ENCODE measurements at places on chromosomes 3 and 15. TPM values are rescaled to one million over a fixed set of nuclear protein-coding genes. Genes with fewer than 3 reads are reported as not detected.
A peak's percentile ranks its signal among the peaks of the same experiment; 100 is the strongest.

- no peak for DNase-seq
Observed at GRCh38 chr15:66411190-66411589, 24.5 kb downstream of the MAP2K1 start.

DNA sequence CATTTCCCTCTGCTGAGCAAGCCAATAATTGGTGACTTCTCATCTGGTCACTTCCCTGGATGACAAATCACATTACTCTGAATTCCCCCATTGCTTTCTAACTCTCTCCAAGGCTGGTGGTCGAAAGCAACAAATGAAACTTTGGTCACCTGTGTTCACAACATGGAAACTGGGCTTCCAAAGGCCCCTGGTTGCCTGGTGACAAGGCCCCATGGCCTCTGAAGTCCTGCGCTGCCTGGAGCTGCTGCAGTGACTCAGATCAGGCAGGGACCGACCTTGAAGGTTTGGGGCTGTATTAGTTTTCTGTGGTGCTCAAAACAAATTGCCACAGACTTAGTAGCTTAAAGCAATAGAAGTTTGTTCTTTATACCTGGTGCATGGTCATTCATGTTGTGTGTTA lies 345.3 kb downstream of the WDR72 start:
- no peak for DNase-seq

DNA sequence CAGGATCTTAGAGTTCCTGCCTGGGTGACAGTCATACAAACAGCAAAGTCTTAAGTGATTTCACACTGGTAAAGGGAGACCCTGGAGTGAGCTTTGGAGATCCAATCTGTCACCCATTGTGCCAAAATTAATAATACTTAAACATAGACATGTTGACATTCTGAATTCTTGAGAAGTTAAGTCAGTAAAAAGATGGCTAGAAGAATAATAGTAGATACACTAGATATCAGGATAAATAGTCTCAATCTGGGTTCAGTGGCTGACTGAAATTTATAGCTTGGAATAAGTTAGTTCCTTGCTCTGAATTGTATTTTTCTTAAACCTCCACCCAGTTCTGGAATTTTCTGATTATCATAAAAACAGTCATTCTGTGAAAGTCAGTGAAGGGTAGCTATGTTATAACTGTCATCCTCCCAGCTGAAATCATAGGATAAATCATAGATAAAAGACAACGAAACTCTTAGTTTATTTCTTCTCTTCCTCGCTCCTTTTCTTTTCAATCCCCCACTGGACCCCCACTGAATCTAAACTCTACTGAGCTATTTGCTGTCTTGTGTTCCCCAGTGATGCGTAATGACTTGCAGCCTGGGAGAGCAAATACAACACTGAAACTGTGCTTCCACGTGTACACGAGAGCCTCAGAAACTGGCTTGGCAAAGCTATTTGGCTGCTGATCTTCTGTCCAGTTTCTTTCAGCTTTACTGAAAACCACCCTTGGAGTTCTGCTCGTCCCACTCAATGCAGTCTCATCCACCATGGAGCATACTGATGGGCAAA lies 175.4 kb upstream of the TP63 start:
- no peak for DNase-seq

The RPL15 gene
- total RNA-seq: 1,759 TPM

The RAB27A gene
- total RNA-seq: 15.8 TPM

- DNase-seq: no peak
Observed at GRCh38 chr3:61315871-61316270, 64.6 kb upstream of the FHIT start.

DNA sequence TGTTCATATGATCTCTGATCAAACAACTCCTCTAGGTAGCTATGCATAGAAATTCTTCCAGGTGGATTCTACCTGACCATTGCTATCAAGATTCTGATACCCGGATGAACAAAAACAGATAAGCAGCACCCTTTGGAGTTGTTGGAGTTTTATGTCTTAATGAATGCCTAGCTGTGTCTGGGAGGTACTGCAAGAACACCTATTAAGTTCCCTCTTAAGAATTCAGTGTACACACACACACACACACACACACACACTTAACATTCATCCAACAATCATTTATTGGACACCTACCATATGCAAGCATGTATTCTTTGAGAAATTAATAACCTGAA lies 58.1 kb upstream of the FNDC3B start:
- no peak for DNase-seq

- DNase-seq: peak; percentile 84
Observed at GRCh38 chr15:68464448-68465090, 32.6 kb upstream of the ITGA11 start.

- no peak for DNase-seq
Observed at GRCh38 chr3:169297214-169297613, 366.3 kb downstream of the MECOM start.

GRCh38 chr3:187945374-187945773 lies 200.1 kb upstream of the BCL6 start:
- DNase-seq: no peak

- no peak for DNase-seq
Observed at GRCh38 chr3:31906182-31906581, 74.9 kb downstream of the OSBPL10 start.

The ZBTB47 gene
- total RNA-seq: 79.7 TPM

DNA sequence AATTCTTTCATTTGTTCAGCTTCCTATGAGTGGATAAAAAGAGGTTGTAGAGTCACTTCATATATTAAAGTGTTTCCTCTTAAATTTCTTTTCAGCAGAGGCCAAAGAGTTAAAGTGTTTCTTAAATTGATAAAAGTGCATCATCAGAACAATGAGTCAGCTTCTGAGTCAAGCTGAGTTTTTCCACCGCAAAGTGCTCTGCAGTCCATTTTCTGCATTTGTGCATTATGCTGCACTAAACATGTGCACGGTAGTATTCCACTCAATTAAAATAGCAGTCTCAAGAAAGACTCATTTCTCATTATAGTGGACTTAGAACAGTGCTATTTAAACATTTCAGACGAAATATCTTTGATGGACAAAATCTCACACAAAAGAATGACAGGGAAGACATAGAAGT lies 152.0 kb downstream of the ZBBX start:
- DNase-seq: no peak

DNA sequence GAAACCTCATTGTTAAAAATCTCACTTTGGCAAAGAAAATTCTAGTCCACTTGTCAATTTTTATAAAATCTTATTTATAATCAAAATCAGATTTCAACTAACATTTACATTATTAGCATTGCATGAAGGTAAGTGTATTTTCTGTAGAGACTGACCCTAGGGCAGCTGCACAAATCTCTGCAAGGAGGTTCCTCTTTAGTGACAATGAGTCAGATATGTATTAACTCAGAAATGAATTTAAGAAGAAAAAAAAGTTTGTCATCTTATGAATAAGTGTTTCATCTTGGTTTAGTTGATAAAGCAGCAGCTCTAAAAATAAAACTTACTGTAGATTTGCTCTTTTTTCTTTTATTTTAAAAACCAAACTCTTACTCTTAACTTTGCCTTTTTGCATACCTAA lies 9.0 kb upstream of the GNB4 start:
- no peak for DNase-seq

DNA sequence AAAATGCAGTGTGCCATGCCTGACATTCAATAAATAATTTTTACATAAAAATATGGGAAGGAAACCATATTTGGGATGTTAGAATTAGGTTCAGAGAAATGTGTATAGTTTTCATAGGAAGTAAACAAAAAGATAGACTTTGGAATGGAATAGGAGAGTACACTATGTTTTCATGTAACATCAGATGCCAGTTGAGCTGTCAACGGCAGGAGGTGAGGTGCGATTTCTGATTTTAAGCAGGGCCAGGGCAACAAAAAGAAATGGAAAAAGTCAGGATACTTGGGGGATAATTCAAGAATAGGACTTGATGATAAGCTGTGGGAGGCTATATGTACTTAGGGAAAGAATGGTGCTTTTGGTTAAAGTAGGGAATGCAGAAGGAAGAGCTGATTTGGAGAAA lies 639.5 kb downstream of the OTOL1 start:
- DNase-seq: no peak

The MAN2A2 gene
- 80.9 TPM for total RNA-seq

DNA sequence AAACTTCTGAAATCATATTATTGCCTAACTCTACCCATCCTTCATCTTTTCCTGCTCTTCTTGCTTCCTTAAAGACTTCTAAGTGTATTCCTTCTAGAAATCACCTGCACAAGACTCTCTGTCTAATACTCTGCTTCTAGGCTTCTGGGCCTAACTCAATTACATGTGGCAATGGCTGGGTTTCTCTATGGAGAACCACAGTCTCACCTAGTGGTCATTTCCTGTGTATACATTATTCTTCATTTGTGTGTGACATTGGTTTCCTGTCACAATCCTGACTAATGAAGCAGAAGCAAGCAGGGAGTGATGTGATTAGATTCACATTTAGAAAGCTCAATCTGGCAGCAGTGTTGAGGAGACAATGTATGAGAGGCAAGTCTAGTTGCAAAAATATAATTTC lies 16.9 kb upstream of the CLDN1 start:
- no peak for DNase-seq

GRCh38 chr3:52452570-52453221 lies 1.1 kb downstream of the TNNC1 start:
- DNase-seq: no peak

DNA sequence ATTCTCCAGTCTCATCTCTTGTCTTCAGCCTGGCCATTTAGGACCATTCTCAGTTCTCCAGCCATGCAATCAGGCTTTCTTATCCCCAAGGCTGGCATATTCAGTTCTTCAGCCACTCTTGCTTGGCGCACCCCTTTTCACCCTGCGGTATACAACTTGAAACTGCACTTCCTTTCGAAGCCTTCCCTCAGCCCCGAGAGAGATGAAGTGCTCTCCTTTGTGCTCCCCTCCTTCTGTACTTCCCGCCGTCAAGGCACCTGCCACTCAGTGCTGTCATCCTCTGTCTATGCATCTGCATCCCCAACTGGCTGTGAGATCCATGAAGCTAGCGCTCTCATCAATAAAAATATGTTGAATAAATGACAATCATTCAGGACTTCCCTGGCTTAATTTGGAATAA lies 45.7 kb downstream of the MORC1 start:
- DNase-seq: no peak

GRCh38 chr15:89127054-89127702 lies 38.9 kb downstream of the ABHD2 start:
- no peak for DNase-seq

The SYNPR gene
- total RNA-seq: not detected

The LRIG1 gene
- 130 TPM for total RNA-seq

The SOX2 gene
- 3.1 TPM for total RNA-seq

GRCh38 chr15:90871716-90872485 lies 3.5 kb downstream of the FURIN start:
- no peak for DNase-seq

DNA sequence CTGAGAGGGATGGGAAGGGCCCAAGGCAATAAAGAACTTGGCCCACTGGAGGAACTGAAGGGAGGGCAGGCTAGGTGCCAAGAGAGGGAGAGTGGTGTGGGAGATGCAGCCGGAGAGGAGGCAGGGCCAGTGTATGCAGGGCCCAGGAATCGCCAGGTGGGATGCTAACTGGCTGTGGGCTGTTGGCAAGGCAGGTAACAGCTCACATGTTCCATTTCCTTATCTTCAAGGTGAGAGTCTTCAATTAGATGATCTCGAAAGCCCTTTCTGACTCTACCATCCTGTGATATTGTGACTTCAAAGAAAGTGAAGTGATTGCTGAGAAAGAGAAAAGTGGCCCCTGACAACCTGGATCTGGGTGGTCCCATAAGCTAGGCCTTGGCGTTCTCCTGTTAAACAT lies 49.0 kb downstream of the CASR start:
- DNase-seq: no peak

The KLHL40 gene
- 0.17 TPM for total RNA-seq

The SCAANT1 gene
- total RNA-seq: not detected

DNA sequence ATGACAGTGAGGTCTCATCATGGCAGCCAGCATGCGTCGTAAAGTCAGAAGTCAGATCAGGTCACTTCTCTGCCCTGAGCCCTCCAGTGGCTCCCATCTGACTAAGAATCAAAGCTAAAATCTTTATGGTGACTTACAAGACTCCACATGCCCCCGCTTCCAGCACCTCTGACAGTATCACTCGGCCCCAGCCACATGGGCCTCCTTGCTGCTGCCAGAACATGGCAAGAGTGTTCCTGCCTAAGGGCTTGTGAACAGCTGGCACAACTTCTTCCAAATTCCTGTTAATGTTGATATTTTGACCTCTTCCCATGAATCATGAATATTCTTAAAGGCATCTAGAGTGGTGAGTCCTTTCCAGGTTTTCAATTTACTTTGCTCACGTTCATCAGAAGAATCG lies 20.5 kb downstream of the POLR2M start:
- DNase-seq: no peak

- DNase-seq: no peak
Observed at GRCh38 chr3:62873761-62874710, 1.2 kb downstream of the CADPS start.

DNA sequence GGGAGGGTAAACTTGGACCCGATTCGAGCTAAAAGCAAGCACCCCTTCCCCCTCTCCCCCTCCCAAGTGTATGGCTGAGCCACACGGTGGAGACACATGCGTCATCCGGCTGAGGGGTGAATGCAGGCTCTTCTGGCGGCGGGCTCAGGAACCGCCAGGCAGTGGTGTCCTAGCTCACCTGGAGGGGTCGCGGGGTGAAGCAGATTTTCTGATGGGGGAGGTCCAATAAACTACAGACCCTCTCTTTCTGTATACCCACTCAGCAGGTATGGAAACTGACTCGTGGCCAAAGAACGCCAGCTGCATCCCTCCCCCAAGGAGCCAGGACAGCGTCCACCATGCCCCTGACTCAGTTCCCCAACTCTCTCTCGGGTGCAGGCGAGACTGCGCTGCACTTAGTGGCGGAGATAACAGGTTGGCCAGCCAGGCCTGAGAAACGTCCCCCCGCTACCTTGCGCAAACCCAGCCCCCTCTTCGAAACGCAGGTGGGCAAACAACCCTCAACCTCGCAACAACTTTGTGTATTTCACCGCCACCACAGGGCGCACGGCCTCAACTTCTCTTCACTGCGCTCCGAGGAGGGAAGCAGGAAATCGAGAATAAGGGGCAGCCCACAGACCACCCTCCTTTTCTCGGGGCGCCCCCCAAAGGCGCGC lies 1.3 kb downstream of the MAGI1 start:
- DNase-seq: no peak

DNA sequence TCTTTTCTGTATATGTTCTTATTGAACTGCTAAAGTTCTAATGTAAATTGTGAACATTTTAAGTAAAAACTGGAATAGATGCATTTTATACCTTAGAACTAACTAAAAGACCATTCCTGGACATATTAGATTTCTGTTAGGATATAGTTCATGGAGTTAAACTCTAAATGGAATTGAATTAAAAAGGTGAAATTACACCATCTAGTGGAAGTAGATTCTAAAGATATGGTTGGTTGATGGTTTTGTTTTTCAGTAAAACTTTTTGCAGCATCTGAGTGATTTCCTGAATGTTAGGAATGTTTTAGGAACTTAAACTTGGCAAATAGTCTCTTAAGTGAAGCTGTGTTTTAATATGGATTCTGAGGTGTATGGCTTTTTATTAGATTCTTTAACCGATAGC lies 96.8 kb downstream of the SLMAP start:
- no peak for DNase-seq

- DNase-seq: no peak
Observed at GRCh38 chr3:37779289-37780152, 82.2 kb upstream of the CTDSPL start.
